ENCODE measurements at places on chromosomes 2 and 18.

DNA sequence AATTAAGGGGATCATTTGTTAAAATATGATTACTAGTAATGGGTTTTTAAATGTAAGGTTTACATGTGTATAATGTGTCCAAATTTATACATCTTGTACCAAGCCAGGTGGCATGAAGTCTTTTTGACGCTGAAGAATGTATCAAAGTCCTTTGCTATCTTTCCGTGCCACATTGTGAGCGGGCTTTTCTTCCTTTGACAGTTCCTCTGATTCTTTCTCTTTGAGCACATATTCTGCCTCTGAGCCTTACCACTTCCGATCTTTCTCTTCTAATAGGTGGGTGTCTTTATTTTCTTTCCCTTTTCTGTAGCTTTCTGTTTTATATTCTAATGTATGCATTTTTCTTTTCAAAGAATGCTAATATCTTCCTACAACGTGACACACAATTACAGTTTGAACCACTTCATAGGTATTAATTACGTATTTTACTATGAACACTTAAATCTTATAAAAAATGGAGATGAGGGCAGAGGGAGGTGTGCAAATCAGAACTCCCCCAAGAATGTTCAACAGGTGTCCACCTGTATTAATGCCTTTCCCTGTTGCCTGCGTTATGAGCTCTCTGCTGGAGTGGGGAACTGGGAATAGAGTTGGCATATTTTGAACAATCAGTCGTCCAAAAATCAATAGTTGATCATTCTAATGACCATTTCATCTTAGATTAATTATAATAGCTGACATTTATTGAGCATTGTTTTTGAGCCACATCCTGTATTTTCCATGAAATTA is 175.5 kb downstream of the TPGS2 start:
- no peak for DNase-seq

DNA sequence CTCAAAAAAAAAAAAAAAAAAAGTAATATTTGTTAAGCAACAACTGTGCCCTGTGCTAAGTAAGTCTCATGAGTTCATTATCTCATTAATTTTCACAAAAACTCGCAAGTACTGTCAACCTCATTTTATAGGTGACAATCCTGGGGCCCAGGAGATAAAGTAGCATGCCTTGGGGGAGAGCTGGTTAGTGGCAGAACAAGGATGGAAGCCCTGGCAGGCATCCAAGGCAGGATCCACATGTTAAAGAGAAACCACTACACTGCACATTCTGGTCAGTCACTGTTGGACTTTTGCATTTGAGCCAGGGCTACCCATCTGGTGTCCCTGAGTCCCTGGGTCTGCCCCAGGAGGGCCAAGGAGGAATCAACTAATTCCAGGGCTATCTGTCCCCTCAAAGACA is 54.6 kb downstream of the ZFP36L2 start:
- DNase-seq: no peak

GRCh38 chr2:164625378-164625971 is 4.2 kb upstream of the GRB14 start:
- no peak for DNase-seq

- DNase-seq: no peak
Observed at GRCh38 chr2:236673823-236674185, 104.2 kb downstream of the ACKR3 start.

DNA sequence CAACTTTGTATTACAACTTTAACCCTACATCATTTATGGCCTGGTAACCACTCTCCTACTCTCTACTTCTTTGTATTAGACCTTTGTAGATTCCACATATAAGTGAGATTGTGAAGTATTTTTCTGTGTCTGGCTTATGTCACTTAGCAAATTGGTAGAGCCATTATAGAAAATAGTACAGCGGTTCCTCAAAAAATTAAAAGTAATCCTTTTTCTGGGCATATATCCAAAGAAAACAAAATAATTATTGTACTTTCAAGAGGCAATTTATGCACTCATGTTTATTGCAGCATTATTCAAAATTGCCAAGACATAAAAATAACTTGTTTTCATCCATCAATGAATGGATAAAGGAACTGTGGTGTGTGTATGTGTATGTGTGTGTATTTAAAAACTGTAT is 537.5 kb upstream of the FSIP2 start:
- no peak for DNase-seq

DNA sequence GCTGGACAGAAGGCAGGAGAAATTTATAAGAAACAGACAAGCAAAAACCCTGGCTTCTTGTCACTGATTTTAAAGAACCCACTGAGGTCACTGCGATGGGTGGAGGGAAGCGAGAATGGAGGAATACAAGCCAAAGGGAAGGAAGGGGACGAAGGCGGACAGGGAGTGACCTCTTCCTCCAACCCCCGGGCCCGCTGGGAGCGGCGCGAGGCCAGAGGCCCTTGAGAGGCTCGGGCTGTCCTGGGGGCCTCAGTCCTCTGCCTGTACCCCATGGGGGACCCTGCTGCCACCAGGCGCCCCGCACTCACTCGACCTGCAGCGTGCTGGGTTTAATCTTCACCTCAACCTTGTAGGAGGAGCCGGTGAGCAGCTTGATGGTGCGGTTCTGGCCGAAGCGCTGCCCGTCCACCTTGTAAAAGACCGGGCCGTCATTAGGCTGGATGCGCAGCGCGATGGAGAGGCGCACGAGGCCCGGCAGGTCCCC is 793 bp downstream of the CNRIP1 start:
- no peak for DNase-seq

GRCh38 chr2:96151595-96152303 is 6.5 kb upstream of the DUSP2 start:
- DNase-seq: no peak

GRCh38 chr2:144471305-144472045 is 48.4 kb downstream of the ZEB2 start:
- DNase-seq: no peak

GRCh38 chr2:11550302-11550701 is 16.5 kb downstream of the GREB1 start:
- no peak for DNase-seq

GRCh38 chr2:100643906-100644501 is 81.2 kb downstream of the PDCL3 start:
- no peak for DNase-seq

GRCh38 chr2:197255543-197255942 is 55.0 kb downstream of the ANKRD44 start:
- DNase-seq: peak; percentile 29

GRCh38 chr2:2867397-2867979 is 510.1 kb downstream of the EIPR1 start:
- no peak for DNase-seq

DNA sequence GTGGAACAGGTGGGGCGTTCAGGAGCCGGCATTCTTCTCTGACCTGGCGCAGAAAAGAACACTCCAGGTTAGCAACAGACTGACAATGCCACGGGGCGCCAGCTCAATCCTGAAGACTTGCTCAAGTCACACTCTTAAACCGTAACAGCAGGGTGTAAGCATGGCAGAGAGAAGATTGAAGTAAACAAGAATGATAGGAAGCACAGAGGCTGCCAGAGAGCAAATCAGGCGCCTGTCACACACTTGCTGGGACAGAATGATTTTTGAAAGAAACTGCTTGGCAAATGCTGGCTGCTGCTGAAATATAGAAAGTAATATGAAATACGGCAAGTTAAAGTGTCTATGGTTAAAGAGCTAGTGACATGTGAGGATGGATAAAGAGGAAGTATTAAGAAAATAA is 80.5 kb downstream of the MEP1B start:
- DNase-seq: no peak

- DNase-seq: no peak
Observed at GRCh38 chr2:48448274-48449061, 81.5 kb upstream of the STON1 start.

- DNase-seq: no peak
Observed at GRCh38 chr2:75459565-75460310, 101.0 kb downstream of the EVA1A start.

DNA sequence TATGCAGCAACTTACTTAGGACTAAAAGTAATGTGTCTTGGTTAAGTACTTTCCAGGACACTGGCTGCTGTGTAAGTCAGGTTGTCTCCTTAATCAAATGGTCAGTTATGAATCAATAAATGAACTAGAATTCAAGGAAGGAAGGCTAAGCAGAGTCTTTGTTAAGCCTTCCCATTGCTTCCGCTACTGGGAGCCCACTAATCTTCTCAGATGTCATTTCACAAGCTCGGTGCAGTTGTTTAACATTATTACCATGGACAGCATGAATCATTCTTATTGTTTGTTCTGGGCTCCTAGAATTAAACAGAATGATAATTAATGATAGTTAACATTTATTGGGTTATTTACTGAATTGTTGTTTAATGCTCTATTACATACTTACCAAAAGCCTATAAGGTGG is 26.0 kb upstream of the MEIS1 start:
- no peak for DNase-seq

DNA sequence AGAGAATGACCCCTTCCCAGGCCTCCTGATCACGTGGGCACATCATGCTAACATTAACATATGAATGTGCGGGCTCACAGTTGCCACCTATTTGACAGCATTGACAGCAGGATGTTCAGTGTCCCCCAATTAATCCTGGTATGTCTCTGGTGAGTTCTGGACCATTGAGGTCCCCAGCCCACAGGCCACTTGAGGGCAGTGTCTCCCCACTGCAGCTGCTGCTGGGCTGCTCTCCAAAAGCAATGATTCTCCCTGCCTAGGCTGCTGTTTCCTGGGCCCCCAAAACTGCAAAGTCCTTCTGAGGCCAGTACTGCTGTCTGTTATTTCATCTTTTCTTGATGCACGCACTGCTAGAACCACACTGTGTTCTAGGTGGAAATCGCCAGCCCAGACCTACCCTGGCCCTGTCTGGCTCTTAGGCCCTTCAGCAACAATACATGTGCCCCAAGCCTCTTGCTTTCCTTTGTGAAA is 52.7 kb upstream of the MAPK4 start:
- DNase-seq: no peak

- no peak for DNase-seq
Observed at GRCh38 chr18:70982292-70982691, 693.4 kb downstream of the SOCS6 start.

DNA sequence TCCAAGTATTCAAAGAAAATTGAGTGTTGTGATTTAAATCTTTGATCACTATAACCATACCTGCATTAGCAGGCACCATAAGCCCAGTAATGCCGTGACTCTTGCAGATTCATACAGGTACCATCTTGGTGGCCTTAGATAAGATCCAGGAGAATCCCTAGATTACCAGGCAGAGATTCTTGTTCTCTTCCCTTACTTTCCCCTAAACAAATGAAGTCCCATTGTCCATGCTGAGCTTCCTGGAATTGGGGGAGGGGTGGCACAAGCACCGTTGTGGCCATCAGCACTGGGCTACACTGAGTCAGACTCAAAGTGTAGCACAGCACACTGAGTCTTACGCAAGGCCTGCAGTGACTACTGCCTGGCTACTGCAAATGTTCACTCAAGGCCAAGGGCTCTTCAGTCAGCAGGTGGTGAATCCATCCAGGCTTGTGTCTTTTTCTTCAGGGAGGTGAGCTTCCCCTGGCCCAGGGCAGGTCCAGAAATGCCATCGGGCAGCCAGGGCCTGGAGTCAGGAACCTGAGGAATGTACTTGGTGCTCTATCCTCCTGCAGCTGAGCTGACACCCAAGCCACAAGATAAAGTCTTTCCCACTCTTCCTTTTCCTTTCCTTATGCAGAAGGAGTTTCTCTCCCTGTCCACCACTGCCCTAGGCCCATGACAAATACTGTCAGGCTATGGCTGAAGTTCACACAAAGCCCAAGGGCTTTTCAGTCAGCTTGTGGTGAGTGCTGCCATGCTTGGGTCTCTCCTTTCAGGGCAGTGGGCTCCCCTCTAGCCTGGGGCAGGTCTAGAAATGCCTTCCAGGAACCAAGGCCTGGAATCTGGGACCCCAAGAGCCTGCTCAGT is 52.6 kb downstream of the CD28 start:
- no peak for DNase-seq

DNA sequence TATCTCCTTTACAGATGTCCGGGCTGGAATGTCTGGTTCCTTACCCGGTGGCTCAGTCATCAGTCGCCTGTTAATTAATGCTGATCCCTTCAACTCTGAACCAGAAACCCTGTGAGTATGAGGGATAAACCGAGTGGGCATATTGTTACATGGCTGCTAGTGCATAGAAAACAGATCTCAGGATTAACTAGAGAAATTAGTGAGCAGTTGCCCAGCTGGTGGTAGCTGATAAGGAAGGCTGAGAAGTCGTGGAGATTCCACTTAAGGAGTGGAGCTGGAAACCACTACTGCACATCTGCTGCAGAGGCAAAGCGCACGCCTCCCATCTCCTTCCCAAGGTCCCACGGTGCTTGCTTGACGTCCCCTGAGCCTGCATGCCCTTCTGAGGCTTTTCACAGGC is 97.7 kb downstream of the DGKD start:
- DNase-seq: peak; percentile 45

GRCh38 chr2:47265158-47265557 is 110.0 kb upstream of the STPG4 start:
- no peak for DNase-seq

DNA sequence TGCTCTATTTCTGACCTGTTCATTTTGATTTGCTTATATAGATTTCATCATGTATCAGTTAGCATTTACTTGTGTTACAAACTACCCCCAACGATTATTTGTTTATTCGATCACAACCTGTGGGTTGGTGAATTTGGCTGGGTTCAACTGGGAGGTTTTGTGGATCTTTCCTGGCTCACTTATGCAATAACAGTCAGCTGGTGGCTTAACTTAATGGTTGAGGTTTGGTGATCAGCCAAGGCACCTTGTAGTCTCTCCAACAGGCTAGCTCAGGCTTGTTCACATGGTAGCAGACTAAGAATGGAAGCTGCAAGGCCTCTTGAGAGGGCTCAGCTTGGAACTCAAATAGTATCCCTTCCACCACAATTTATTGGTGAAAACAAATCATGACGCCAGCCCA is 5.4 kb upstream of the PUM2 start:
- no peak for DNase-seq

DNA sequence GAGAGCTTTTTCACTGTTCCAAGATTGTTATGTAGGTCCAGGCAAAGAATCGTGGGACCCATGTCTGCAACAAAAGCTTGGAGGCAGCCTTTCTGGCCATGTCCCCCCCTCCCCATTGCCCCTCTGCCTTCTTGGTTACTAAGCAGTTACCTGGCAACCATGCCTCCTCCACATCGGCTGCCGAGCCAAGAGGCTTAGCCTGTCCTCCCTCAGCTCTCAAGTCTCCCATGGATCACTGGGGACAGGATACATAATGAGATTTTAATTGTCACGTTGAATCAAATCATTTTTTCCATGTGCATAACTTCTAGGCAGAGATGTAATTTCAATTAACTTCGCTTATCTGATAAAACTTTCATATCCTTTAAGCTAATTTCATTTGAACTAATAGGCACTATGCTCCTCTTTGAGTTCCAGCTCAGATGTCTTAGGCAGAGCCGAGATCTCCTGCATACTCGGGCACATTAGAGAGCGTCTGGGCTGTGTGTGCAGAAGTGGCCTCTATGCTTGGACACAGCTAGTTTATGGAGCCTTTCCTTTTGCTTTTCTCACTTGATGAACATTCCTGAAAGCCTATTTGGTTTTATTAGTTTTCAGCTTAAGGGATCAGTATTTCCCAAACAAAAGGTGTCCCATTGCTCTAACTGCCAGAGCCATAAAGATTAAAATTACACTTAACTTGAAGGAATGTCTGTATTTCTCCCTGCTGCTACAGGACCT is 80.7 kb downstream of the LYPD1 start:
- DNase-seq: no peak

- no peak for DNase-seq
Observed at GRCh38 chr2:70024284-70024683, 62.9 kb upstream of the ASPRV1 start.

GRCh38 chr2:27263287-27264252 is 723 bp upstream of the SLC30A3 start:
- no peak for DNase-seq

- no peak for DNase-seq
Observed at GRCh38 chr2:58651930-58652329, 410.8 kb upstream of the FANCL start.
